ENCODE measurements at places on chromosomes 5 and 9.
A peak's percentile ranks its signal among the peaks of the same experiment; 100 is the strongest.

DNA sequence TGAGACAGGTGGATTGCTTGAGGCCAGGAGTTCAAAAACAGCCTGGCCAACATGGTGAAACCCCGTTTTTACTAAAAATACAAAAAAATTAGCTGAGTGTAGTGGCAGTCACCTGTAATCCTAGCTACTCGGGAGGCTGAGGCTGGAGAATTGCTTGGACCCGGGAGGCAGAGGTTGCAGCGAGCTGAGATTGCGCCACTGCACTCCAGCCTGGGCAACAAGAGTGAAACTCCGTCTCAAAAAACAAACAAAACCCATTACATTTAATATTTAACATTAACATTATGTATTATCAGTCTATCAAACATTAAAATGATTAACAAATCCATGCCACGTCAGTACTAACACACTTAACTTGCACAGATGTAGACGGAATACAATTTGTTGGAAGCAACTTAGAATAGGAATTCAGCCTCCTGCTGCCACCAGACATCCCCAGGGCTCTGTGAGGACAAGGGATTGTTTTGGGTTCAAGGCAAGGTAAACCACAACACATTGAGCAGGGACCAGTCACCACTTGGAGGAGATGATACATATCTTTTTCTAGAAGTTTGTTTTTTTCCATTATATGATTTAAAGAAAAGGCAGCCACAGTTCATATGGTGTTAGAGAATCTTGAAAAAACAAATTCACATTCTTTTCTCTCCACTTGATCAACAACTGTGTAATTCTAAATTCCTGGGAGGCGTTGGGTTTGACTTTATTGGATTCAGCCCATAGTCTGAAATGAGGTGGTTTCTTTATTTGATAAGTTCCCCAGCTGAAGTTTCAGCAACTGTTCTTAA lies 104.1 kb upstream of the BASP1 start:
- no peak for DNase-seq

DNA sequence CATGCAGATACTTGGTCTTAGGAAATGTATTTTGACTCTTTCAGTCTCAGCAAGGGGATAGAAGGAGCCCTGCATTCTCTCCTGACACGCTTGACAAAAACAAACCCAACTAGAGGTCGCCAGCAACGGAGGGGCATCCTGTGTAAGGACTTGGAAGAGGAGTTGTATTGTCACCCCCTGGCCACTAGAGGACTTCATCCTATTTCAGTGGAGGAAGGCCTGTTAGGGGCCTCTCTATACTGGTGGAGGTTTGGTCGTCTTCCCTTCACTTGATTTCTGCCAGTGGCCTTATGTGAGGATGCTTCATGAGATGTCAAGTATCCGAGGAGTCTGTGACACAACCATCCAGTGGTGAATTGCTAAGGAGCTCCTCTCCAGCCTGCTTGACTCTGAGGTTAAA lies 122.8 kb upstream of the STC2 start:
- peak; percentile 47 for DNase-seq

DNA sequence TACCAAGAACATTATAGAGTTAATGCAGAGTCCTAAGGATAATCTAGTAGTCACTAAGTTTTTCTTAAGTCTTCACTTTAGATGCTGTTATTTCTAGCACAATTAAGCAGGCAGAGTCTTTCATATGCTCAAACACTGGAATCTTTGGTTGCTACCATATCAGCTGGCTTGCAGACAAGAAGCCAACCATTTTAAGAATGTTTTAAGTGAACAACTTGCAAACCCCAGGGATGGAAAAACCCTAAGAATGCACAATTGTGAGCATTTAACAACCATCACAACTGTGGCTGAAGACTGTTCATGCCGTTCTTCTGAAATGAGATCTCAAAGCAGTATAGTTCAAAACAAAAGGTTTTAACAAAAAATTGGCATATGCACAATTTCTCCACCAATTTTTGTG lies 55.1 kb downstream of the CSNK1A1 start:
- DNase-seq, result no peak

DNA sequence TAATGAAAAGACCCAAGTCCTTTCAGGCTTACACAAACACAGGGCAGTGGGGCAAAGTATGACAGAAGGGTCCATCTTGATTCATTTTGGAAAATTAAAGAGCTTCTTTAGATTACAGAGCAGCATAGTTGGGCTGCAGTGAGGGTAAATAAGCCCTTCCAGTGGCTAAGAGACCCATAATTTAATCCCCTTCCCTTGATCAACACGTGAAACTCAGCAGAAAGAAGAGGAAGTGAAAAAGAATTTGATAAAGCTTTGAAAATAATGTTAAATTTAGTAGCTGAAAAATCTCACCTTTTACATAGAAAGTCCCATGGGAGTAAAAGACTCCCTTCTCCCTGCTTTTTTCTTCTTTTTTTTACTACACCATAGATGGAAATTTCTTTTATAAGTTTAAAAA lies 87.6 kb downstream of the FREM1 start:
- DNase-seq, result no peak

- DNase-seq, result peak; percentile 53
These were observed 33.8 kb downstream of the TGFBI start for GRCh38 chr5:136062366-136063274.

GRCh38 chr5:138096363-138096762 lies 12.5 kb downstream of the WNT8A start:
- DNase-seq, result no peak

DNA sequence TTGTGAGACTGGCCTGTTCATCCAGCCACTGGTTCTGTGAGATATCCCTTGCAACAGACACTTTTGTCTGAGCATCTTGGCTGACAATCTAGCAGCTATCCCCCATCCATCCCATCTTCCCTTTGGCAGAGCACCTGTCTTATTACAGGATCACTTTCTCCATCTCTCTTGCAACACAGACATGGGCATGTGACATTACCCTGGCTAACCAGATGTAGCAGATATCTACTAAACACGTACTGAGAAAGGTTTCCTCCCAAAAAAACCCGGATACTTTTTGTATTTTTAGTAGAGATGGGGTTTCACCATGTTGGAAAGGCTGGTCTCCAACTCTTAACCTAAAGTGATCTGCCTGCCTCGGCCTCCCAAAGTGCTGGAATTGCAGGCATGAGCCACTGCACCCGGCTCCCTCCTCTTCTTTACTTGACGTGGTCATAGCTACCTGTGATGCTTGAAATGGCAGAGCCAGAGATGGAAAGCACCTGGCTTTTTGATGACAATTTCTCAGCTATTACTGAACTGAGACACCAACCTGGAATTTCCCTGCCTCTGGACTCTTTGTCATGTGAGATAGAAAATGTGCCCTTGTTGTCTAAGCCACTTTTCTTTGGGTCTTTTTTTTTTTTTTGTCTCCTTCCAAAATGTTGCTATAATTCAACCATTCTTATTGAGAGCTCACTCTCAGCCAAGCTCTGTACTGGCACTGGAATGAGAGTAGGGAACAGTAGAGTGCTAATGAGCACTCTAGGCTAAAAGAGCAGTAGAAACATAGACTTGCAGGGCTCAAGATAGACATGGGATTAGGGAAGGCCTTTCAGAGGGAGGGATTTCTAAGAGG lies 32.6 kb downstream of the FNBP1 start:
- no peak for DNase-seq

GRCh38 chr9:135830496-135830895 lies 76.8 kb downstream of the CAMSAP1 start:
- DNase-seq, result no peak

GRCh38 chr9:27628311-27628710 lies 55.0 kb upstream of the C9orf72 start:
- DNase-seq, result no peak

DNA sequence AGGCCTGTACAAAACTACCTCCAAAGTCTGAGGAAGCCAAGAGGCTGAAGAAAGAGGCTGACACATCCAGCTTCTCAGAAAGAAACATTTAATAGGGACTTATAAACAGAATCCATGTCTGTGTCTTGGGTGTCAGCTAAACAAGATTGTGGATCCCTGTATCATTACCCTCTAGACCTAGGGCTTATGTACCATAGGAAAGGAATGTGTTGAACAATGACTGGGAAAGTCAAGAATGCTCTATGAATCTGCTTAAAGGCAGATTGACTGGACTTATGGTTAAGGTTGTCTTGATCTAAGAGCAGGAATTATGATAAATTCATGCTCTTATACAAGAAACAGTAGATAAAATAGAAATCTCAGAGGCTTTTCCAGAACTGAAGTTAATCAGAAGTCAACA lies 335.7 kb upstream of the RPS23 start:
- DNase-seq, result no peak

- DNase-seq, result no peak
These were observed 7.4 kb upstream of the SHROOM1 start for GRCh38 chr5:132837868-132838267.

GRCh38 chr5:392431-392988 lies 50.5 kb upstream of the EXOC3 start:
- DNase-seq, result no peak

- DNase-seq, result no peak
These were observed 235.7 kb downstream of the COMMD10 start for GRCh38 chr5:116320486-116320885.

- no peak for DNase-seq
These were observed 25.8 kb downstream of the NIPAL4 start for GRCh38 chr5:157485811-157486210.

DNA sequence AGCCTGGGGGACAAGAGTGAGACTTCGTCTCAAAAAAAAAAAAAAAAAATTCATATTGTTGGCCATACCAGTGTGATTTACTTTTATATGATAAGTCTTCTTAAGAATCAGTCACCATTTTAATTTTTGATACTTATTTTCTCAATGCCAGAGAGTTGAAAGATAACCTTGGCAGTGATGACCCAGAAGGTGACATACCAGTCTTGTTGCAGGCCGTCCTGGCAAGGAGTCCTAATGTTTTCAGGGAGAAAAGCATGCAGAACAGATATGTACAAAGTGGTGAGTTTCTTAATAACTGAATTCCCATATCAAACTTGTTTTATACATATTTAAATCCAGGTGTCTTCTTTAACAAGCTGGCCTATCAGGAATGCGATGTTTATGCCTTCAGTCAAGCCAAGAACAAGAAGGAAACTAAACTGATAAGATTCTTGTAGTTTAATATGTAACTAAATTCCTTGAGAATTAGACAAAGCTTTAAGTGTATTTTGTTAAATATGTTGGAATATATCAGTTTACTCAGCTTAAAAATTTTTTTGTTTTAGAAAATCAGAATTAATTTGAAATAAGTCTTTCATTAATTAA lies 81.5 kb downstream of the NIPBL start:
- DNase-seq, result no peak

DNA sequence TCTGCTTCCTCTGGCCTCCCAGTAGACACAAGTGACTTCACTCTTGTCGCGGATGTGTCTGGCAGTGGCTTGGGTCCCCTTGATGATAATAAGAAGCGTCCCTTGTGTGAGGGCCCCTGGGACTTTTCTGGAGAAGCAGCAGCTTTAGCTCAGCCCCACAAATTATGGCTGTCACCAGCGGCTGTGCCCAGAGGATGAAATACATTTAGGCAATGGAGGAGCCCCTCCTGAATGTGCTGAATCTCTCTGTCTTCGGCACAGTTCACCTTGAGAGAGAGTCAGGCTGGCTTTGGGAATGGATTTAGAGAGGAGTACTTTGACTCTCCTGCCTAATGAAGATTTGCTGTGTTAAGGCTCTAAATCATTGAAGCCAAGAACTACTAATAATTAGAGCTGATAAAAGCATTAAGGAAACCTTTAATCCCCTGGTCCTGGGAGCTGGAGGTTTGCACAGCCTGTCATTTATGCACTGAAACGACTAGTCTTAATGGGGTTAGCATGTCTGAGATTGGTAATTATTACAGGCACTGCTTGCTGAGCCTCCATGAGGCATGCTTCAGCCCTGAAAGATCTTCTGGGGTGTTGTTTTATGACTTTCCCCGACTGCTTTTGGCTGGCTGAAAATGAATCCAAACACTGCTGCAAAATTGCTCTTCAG lies 127.0 kb downstream of the TENT4A start:
- no peak for DNase-seq

- DNase-seq, result no peak
These were observed 19.1 kb downstream of the OXCT1 start for GRCh38 chr5:41851116-41851515.

- no peak for DNase-seq
These were observed 495.1 kb downstream of the CDH18 start for GRCh38 chr5:19492861-19493260.

DNA sequence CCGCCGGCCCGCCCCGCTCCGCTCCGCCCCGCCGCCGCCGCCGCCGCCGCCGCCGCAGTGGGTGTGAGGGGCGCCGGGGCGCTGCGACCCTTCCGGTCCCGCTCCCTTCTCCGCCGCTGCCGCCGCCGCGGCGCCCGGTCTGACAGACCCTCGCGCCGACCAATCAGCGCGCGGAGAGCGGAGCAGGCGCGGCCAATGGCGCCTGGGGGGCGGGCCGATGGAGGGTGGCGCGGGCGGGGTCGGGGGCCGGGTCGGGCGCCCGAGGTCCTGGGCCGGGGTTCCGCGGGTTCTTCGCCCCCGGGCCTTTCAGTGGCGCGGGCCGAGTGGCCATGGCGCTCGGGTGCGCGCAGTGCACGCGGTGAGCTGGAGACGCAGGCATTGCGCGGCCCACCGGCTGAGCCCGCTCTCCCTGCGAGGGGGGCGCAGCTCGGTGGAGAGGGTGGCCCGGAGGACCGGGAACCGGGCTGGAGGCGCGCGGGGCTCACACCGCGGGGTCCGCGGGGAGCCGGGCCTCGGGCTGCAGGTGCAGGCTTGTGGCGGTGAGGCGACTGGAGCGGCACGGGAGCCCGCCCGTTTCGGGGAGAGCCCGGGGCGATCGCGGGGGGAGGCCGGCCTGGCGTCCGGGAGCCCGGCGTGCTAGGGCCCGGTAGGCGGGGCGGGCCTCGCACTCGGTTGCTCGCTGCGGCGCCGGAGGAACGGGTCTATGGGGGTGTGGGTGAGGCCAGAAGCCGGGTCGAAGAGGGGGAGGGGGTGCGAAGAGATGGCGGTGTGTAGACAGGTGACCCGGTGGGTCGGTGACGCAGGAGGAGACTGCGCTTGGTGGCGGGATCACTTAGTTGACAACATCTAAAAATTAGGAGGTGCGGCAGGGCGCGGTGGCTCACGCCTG lies at the start of gene MAPK9:
TSS of gene MAPK9 (minus strand) at position 141 of the 889 bp plus-strand sequence. CDS start 11,522 bp downstream, outside the sequence.
- DNase-seq, result peak; percentile 85

DNA sequence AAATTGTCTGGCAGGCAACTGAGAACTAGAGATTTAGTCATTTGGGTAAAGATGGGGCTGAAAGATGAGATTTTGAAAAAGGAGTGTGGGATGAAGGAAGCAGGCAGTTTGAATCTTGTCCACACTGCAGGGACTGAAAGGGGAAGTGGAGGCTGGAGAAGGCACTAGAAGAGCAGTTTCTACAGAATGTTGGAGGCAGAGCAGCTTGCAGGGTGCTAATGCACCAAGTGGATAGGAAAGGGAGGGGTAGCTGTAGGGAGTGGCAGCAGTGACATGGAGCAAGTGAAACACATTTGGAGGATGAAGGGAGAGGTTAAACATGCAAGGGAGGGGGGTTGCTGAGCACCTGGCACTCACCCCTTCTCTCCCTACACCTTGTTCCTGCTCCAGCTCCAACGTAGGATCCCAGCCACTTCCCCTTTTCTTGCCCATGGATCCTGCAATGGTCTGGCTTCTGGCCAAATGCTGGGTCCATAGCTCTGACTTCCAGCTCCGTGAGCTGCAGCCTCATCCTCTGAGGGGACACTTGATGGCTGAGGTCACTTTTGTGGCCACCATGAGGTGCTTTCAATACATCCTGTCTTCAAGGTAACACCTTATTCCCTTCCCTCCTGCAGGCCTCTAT lies 30.0 kb upstream of the FGD3 start:
- DNase-seq, result peak; percentile 29

- DNase-seq, result peak; percentile 25
These were observed 35.8 kb downstream of the FSD1L start for GRCh38 chr9:105483618-105484017.
